ENCODE measurements at places on chromosomes 2 and 18.
A peak's percentile ranks its signal among the peaks of the same experiment; 100 is the strongest.

- no peak for DNase-seq
Observed at GRCh38 chr18:36459203-36459602, 161.7 kb downstream of the FHOD3 start.

- DNase-seq = no peak
Observed at GRCh38 chr2:168156661-168157060, 90.7 kb downstream of the STK39 start.

DNA sequence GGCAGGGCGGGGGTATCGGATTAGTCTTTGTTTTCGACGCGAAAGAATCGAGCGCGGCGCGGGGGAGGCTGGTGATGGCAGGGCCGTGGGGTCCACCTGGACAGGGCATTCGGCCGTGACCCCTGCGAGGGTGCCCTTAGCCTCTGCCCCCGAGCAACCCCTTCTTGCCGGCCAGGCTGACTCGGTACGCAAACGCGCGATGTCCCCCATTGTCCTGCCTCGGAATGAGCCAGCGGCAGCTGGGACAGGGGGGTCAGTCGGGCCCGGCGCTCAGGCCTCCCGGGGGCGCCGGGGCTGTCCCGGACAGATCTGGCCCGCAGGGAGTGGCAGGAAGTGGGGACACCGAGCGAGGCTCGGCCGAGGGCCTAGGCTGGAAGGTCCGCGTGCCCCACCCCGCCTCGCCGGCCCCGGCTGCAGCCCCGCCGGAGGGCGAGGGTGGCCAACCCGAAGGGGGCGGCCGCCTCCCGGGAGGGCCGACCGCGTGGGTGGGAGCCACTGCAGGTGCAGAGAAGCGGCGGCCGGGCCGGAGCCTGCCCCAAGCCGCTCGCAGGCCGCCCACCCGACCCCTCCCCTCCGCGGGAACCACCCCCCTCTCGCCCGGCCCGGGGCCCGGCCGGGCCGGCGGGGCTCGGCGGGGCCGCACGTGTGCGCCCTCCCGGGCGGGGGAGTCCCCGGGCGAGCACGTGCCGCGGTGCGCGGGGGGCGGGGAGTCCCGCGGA lies at the start of gene TET3:
TSS of gene TET3 (plus strand) at position 708 of the 719 bp plus-strand sequence. CDS start 1,494 bp downstream, outside the sequence.
- DNase-seq = no peak

GRCh38 chr2:23114299-23114698 lies 270.7 kb upstream of the KLHL29 start:
- DNase-seq = no peak

DNA sequence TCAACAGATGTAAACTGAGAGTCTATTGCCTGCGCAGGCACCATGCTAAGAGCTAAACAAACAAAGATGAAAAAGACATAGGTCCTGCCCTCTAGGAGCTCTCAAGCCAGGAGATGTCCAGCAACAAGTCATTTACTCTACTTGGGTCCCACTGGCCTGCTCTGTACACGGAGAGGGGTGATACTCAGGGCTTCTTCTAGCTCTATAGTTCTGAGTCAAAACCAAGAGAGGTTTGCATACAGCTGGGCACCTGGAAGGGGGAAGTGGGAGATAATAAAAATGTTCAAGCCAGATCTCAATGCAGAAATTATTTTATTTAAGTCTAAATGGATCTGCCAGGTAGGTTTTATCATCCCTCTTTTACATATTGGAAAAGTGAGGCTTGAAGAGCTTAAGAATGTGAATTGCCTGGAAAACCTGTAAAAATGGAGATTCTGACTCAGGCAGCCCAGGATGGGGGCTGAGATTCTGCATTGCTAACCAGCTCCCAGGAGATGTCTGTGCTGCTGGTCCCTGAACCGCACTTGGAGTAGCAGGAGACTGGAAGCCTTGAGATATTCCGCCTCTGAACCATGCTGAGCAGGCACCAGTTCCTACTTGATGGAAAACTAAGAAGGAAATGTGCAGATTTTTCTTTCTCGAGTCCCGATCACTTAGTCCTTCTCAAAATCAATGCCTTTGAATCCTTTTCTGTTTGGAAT lies 201.1 kb downstream of the PRKCE start:
- no peak for DNase-seq

DNA sequence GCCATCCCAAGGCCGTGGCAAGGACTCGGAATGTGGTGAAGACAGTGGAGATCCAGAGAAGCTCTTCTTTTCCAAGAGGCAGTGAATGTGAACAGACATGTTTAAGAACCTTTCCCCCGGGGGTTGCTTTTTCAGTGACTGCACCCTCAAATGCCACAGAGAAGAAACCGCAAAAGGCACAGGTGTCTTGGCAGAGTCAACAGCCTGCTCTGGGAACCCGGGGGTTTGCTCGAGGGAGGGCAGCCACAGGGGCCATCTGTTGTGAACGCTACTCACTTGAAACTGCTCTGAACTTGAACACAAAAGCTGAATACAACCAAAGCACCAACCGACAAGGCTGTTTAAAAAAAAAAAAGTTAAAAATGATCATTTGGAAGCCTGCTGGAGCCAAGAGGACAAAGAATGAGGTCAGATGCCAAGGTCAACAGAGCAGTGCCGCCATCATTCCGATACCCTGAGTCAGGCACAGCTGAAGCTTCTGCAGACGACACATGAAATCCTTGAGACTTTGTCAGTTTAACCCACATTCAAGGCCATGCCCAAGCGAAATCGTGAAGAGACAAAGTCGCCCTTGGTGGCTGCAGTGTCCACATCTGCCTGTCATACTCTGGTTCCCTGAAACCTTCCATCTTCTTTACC lies 47.4 kb downstream of the PSMG2 start:
- DNase-seq = no peak

DNA sequence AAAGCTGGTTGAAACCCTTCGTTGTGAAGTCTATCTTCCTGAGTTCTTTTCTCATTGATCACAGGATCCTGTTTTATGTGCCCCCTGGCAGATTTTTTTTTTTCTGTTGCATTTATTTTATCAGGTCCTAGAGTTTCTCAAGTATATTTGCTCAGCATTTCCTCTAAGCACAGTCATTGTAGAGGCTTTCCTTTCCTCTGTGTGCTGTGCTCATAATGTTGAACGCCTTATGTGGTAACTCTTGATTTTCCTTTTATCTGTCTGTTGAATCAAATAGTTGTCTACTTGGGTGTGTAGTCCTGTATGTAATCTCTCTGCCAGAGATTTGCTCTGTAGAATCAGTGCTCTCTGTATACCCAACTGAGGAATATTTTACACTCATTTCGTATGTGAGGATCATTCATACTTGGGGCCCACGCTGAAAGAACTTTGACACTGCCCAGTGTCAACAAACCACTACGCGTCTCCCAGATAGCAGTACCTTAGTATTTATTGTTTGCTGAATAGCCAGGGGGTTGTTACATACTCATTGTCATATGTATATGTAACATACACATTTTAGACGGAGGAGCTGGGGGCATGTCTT lies 118.2 kb downstream of the CTNNA2 start:
- DNase-seq = no peak

GRCh38 chr2:48984922-48985321 lies 169.4 kb downstream of the FSHR start:
- DNase-seq = no peak

GRCh38 chr2:219133976-219134375 lies 26.6 kb downstream of the NHEJ1 start:
- no peak for DNase-seq

DNA sequence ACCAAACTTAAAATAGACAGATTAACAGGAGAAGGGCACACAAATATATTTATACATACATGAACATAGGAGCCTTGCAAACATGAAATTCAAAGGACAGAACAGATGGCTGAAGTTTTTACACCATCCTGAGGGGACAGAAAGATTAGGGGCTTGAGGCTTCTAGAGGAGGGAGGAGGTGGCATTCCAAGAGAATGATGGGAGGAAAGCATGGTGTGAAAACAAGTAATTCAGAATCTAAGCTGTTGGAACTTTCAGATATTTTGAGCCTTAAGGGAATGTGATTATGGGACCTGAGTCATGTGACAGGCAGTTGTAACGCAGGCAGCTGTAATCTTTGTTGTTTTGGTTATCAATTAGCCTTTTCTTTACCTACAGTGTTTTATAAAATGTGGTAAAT lies 225.2 kb upstream of the SPOPL start:
- DNase-seq = no peak

GRCh38 chr2:165610591-165611029 lies 141.1 kb downstream of the CSRNP3 start:
- no peak for DNase-seq

DNA sequence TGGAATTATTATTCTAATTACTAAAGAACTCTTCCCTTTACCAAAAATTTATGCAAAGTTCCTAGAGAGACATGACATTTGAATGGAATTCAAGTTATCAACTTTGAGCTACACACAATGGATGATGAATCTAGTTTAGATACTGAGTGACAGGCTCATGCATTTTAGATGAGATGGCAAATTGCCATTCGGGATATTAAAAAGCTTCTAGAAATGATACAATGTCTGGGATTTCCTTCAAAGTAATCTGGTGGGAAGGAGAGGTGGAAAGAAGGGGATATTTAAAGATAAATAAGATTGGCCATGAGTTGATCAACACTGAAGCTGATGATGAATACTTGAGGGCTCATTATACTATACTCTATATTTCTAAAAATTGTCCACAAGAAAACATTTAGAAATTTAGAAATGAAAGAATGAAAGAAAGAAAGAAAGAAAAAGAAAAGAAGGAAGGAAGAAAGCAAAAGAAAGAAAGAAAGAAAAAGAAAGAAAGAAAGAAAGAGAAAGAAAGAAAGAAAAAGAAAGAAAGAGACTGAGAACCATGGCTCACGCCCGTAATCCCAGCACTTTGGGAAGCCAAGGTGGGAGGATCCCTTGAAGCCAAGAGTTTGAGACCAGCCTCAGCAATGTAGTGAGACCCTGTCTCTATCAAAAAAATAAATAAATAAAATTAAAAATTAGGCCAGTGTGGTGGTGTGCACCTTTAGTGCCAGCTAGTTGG lies 62.6 kb upstream of the NEDD4L start:
- DNase-seq = no peak

- DNase-seq = peak; percentile 55
Observed at GRCh38 chr2:241649404-241649803, 11.9 kb downstream of the ATG4B start.

DNA sequence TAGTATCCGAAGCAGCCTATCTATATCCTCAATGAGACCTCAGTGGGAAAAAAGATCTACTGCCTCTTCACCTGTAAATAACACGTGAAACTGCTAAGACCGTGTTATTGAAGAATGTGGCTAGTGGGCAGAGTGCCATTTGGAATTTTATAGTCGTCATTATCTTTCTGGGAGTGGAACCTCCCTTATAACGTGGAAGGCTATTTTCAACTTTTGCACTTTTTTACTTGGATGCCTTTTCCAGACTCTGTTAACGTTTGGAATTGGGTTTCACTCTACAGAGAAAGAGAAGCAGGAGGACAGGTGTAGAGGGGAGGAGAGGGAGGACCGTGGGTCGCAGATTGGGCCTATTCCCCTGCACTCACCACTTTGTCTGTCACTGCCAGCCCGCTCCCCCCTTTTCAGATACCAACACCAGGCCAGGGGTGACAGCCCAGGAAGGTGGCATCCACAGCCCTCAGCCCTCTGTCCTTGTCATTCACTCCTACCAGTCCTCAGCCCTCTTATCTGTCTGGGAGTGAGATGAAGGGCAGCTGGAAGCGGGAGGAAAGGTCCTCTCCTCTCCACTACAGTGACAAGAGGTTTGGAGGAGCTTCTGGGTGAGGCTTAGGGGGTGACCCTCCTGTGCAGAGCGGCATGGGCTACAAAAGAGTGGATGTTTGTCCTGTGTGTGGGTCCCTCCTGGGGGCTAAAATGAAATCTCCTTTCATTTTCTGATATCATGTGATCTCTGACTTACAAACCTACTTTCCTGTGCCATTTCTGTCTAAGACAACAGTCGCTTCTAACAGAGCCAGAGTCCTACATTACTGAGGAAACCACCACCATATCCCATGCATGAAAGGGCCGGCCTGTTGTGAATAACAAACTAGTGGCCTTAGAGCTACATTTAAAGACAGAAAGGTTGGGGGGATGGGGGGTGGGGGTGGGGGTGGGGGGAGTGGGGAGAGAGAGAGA lies 23.9 kb upstream of the CEP68 start:
- no peak for DNase-seq

- DNase-seq = no peak
Observed at GRCh38 chr18:136433-136832, 21.9 kb upstream of the USP14 start.

DNA sequence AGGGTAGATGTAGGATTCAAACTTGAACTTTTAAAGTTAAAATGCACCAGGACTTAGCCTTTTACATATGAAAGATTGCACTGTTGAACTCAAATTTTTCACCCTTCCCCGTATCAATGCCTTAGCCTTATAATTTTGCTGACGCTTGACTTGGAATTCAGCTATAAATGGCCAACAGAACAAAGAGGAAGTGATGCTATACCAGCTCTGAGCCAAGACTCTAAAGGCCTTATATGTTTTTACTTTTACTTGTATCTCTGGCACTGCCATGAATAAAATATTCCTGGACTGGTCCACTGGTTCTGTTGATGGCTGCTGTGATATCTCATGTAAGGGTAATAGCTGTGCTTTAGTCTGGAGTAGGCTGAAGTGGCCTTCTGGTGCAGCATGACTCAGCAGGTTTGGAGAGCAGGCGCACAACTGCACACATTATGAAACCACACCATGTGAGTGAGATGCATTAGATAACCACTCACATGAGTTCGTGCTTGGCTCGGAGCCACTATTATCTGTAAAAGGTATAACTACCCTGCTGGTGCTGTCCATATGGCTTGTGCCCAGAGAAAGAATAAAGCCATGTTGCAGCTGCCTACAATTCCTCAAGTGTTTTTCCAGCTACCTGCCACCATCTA lies 8.4 kb upstream of the IER3IP1 start:
- DNase-seq = no peak

DNA sequence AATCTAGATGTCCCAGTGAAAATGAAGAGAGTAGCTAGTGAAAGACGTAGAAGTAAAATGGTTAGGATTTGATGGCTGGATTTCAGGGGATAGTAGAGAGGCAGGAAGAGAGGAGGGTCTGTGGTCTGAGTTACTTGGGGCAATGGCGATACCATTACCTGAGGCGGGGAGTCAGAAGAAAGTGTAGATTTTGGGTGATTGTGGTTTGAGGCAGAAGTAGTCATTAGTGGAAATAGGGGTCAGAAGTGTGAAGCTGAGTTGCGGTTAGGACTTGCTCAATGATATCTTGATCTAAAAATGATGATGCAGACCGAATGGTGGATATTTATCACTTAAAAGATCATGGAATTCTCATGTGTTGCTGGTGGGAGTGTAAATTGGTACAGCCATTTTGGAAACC lies 41.0 kb downstream of the CEP192 start:
- DNase-seq = no peak

- DNase-seq = no peak
Observed at GRCh38 chr2:156401861-156402260, 34.3 kb upstream of the GPD2 start.

DNA sequence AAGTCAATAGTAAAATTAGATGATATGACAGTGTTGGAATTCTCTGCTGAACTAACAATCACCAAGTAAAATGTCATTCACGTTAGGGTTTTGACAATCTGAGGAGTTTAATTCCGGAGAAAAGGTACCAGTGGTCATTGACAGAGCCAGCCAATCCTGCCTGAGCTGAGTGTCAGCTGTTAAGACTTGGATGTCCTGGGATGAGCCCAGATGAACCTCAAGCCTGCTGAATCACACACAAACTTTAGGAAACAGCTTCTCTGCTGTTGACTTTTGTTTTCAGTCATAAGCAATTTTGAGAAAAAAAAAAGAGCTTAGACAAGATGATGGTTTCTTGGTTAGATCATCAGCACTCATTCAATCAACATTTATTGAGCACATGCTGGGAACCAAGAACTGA lies 600.0 kb upstream of the SLC39A10 start:
- DNase-seq = no peak
